ENCODE measurements at places on chromosomes 13 and 19.

DNA sequence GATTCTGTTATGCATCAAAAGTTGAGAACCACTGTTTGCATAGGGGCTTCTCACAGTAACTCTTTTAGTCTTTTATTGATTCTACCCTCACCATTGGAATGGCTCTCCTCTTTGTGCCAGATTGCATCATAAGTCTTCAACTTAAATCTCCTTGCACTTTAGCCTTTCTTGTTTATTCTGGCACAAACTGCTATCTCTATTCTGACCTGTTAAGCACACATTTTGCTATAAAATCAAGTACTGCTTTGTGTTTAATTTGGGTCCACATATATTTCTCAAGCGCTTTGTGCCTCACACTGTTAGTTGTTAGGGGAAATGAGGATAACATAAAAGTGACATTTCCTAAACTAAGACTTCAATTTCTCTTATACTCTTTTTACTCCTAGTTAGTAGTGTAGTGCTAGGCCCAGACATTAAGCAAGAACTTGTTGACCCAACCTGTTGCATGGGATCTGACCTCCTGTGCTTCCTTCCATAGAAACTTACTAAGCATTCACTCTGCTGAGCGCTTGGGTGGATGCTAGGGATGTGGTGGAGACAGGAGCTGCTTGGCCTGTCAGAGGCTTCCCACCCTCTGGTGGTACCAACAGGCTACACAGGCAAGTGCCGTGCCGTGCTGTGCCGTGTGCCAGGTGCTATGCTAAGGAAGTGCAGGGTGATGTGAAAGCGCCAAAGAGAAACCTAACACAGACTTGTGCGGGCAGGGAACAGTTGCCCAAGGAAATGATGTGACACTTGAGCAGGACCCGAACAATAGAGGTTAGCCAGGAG, 1.2 kb downstream of the UTP14C start:
- no peak for DNase-seq

DNA sequence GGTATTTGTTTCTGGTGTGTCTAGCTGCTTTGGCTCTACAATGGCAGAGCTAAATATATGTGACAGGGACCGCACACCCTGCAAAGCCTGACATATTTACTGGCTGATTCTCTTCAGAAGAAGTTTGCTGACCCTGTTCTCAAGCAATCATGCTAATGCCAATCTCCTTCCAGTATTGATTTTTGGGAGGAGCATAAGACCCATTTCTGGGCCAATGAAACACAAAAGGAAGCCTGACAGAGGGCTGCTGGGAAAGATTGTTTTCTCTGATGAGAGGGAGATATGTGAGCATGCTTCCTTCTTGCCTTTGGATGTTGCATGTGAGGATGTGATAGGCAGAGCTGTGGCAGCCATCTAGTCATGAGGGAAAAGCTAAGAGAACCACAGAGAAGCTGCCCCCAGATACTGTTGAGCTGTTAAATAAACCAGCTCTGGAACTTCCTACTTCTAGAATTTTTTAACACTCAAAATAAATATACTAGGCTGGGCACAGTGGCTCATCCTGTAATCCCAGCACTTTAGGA, 31.4 kb upstream of the TPTE2 start:
- DNase-seq, result no peak

GRCh38 chr19:56866538-56866937, 26.0 kb upstream of the PEG3 start:
- peak; percentile 5 for DNase-seq

DNA sequence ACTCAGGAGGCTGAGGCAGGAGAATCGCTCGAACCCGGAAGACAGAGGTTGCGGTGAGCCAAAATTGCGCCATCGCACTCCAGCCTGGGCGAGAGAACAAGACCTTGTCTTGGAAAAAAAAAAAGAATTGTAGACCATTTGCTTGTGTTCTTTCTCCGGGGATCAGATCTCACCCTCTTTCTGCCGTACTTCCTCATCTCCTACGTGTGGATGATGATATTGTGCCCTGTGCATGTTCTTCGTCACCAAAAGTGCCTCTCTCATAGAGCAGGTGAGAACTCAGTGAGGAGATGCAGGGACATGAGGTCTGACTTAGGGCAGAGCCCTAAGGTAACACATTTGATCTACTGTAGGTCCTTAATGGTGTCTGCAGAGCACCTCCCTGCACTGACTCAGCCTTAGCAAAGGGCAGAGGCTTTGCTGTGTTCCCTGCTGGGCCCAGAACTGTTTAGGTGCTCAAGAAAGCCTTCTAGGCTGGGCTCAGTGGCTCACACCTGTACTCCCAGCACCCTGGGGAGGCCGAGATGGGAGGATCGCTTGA, 1.3 kb downstream of the APOC2 start:
- DNase-seq, result no peak

DNA sequence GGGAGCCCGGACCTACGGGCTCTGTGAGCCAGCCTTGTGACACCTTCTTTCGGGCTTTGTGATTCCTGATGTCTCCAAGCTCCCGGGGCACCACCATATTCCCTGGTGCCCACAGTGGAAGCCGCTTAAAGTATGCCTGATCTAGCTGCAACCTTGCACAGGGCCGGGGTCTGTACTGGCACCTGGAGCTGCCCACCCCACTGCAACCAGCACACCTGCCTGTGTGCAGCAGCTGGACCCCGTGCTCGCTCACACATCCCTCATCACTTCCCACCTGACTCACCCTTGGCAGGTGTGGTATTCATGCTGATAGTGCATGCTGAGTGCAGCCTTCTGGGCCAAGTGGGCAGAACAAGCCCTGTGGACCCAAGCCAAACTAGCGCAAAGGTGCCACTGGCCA, 1981.1 kb upstream of the PCDH20 start:
- no peak for DNase-seq

- DNase-seq, result no peak
Measured at GRCh38 chr19:14096272-14096992, 5.9 kb upstream of the SAMD1 start.

GRCh38 chr13:32028711-32029110, 2.9 kb upstream of the FRY start:
- DNase-seq, result no peak

GRCh38 chr13:30037766-30038165, 187.3 kb upstream of the UBL3 start:
- DNase-seq, result no peak

All from Ammon's horn (tissue), 1 donor.